ENCODE measurements at places on chromosomes 11 and 22.

DNA sequence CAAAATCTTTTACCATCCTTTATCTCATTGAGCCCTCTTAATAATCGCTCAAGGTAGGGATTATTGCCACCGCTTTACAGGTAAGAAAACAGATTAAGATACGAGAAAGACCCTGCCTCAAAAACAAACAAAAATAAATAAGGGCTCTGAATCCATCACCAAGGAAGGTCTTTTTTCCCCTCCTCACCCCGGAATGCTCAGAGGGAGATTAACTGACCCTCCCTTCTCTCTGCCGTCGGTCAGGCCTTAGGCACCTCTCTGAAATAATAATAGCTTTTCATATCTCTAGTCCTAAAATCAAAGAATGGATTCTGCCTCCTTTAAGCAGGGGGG, 620 bp upstream of the ATG2A start:
- DNase-seq: no peak

DNA sequence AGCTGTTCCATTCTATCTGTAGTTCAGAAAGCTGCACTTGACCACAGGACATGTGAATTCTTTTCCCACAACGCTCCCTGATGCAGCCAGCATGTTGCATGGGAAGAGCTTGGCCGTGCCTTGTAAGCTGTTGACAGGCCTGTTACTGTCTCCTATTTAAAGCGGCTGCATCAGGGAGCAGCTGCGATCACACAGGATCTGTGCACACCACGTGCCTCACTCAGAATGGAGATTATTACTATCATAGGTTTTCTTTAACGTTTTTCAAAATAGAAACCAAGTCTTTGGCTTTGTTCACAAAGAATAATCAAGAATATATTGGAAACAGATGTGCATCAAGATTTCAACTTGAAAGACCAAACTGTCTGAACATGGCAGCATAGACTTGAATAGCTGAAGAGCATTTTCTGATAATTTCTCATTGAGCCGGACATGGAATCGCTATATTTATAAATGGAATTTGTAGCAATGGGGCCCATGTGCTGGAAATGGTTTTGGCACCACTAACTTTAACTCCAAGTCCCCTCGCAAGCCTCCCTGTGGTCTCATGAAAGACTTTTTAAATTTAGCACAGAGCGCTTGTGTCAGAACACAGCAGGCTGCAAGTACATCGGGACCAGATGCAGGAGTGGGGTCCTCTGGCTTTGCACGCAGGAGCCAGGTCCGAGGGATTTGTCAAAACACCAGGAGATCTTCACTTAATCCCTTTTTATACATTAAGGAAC, 40.8 kb upstream of the MYO18B start:
- no peak for DNase-seq

DNA sequence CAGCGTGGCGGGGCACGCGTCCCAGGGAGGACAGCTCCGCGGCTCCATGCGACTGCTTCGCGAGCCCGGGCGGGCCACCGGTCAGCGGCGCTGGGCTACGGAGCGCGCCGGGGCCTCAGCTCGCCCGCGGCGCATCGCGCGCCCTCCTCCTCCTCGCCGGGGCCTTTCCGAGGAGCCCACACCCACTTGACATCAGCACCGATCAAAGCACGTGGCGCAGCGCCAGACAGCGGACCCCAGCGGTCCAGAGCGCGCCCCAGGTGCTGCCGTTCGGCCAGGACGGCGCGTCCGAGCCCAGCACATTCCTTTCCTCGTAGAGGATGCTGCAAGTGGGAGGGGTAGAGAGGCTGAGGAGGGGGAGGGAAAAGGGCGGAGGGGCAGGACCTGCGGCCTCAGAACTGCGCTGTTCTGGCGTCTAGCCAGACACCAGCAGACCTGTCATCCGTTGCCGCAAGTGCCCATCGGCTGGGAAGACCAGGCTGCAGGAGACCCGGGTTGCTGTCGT, 88.6 kb downstream of the PLEKHA7 start:
- DNase-seq: no peak

DNA sequence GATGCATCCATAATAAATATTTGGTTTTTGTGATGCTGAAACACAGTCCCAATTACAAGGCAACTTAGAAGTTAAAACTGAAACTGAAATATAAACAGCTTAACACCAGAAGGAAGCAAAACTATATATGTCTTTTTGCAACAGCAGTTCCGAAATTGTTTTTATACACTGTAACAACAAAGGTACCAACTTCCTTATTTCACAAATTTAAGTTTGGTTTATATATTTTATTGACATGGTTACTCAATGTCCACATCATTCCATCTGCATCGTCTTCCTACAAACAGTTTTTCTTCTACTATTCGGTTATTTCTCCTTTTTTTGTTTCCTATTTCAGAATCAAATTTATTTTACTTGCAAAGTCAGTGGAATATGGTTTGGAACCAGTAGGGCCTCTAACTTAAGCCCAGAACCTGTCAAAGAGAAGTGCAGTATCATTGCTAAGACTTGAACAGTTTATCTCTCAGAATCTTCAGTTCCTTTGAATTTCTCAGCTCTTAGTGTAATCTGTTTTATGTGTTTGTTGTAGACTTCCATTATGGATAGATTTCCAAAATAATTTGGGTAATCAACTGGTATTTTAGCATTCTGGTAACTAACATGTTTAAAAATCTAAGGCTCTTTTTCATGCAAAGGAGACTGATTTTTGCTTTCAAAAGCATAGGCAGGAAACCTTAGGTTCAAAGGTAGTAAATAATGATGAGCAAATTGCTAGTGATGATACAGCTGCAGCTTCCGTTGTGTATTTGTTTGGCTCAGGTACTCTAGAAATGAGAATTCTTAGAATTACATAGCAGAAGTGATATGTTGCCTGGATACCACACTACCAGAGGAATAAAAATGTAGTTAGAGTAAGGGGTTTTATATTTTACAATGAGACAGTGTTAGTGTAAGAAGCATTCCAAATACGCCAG, 8.2 kb upstream of the HSPA8 start:
- DNase-seq: no peak

- DNase-seq: no peak
Measured at GRCh38 chr22:19569276-19569640, 45.0 kb upstream of the CLDN5 start.

DNA sequence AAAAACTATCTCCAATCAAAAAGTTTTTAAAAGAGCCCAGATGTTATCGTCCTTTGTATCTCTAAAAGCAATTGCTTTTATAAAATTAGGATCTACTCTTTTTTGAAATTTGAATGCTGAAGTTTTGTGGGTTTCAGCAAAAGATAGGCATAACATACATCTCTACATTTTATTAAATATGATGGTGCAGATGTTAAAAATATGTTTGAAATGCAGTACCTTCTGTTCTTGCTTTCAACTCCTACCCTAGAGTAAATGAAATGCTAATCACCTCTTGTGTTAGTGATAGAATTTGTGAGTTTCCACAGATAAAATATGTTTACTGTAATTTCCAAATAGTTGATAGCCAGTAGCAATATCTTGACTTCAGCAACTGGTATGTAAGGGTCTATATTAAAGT, 95.7 kb upstream of the VPREB1 start:
- no peak for DNase-seq

GRCh38 chr11:18785411-18785810, 6.2 kb downstream of the PTPN5 start:
- DNase-seq: no peak

Data from activated naive CD4-positive, alpha-beta T cell (primary cell).